ENCODE measurements at places on chromosomes 5 and 9.

DNA sequence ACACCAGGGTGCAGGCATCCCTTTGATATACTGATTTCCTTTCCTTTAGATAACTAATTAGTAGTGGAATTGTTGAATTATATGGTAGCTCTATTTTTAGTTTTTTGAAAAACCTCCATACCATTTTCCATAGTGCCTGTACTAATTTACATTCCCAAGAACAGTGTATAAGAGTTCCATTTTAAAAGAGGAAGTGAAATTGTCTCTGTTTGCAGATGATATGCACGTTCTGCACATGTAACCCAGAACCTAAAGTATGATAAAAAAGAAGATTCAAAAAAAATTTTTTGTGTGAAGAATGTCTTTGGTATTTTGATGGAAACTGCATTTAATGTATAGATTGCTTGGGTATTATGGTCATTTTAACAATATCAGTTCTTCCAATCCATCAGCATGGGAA, 424.0 kb upstream of the CCNH start:
- no peak for DNase-seq

GRCh38 chr5:143456952-143457547, 53.6 kb upstream of the NR3C1 start:
- no peak for DNase-seq

DNA sequence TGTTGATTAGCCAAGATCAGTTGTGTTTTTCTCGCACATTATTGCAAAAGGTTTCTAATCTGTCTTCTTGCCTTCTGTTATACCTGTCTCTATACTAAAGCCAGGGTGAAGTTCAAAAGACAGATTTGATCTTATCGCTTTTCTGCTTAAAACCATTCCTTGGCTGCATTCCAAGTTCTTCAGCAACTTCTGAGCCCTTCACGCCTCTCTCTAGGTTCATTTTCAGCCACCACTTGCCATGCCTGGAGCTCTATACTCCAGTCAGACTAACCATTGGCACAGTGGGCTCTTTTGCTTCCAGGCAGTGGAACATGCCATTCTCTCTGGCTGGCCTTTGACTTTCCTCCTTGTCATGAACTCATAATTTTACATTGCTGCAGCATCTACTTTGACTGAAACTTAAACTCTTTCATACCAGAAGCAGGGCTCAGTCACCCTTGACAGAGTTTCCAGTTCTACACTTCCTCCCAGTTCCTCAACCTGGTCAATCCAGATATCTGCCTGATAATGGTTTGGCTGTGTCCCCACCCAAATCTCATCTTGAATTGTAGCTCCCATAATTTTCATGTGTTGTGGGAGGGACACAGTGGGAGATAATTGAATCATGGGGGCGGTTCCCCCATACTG, 114.4 kb downstream of the SLC12A2 start:
- DNase-seq: no peak

DNA sequence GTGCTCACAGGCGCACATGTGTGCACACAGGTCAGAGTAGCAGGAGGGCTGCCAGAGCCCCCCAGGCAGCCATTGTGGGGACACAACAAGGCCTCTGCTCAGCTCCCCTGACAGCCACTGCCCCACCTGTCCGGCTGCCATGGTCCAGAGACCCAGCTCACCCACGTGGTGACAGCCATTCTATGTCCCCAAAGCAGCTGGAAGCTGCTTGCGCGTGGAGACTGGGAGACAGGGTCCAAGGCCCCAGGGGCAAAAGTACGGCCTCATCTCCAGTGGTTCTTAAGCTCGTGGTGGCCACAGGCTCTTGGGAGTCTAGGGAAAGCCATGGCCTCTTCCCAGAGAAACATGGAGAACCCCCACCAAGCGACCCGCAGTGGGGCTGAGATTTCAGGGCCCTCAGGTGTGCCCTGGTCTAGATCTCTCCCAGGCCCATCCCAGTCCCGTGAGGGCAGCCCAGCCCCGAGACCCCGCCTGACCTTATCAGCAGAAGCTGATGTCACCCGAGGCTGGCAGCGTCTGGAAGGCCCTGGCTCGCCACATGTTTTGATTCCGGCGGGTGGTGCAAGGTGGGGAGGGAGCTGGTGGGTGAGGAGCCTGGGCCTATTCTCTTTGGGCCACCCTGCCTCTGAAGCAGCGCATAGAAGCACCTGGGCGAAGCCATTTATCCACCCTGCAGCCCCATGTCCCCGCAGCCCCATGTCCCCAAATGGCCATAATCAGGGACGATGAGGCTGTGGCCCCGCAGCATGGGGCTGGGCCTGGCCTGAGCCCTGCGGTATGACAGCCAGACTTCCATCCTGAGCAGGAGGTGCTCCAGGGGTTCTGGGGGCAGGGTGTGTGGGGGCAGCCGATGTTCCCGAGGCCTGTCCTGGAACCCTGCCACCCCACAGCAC, 31.7 kb downstream of the GLT6D1 start:
- no peak for DNase-seq

- DNase-seq: no peak
Measured at GRCh38 chr5:142861011-142861410, 90.8 kb downstream of the ARHGAP26 start.

DNA sequence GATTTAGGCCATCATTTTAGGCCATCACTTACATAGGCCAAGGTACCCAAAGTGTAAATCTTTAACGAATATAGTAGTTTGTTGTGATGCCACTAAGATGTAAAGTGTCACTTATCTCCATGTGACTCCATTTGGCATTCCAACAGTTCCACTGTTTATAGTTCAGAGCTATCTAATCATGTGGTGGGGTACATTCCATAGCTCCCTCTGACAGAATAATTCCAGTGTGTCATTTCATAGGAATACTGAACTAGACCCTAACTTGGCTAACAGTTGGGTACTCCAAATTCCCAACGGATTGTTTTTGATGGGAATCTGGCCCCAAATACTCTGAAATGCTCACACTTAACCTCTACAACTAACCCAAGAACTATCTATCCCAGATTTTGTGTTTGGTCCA, 76.7 kb upstream of the FST start:
- no peak for DNase-seq

GRCh38 chr5:40029711-40030495, 605.1 kb upstream of the DAB2 start:
- DNase-seq: no peak
